Cerebellar nuclear complex (tissue), 1 donor: ENCODE measurements at places on chromosomes 16 and 17.

DNA sequence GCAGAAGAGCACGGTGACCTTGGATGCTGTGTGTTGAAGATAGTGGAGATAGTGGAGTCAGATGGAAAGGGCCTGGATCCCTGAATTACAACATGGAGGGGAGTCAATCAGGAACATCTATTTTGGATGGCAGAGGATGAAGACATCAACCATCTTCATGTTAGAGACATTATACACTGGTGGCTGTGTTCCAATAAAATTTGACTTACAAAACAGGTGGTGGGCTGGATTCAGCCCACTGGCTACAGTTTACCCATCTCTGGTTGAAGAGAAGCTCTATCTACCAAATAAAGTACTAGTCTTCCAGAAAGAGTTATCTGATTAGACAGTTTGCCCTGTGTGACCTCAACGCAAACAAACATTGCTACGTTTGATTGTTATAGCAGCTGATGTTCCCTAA, 247.2 kb downstream of the XYLT1 start:
- DNase-seq = no peak

- DNase-seq = no peak
Measured at GRCh38 chr17:19978209-19978802, 678 bp upstream of the AKAP10 start.

GRCh38 chr17:57859601-57860413, 10.0 kb upstream of the MRPS23 start:
- DNase-seq = no peak

GRCh38 chr16:4011225-4011939, 104.9 kb downstream of the ADCY9 start:
- DNase-seq = no peak

DNA sequence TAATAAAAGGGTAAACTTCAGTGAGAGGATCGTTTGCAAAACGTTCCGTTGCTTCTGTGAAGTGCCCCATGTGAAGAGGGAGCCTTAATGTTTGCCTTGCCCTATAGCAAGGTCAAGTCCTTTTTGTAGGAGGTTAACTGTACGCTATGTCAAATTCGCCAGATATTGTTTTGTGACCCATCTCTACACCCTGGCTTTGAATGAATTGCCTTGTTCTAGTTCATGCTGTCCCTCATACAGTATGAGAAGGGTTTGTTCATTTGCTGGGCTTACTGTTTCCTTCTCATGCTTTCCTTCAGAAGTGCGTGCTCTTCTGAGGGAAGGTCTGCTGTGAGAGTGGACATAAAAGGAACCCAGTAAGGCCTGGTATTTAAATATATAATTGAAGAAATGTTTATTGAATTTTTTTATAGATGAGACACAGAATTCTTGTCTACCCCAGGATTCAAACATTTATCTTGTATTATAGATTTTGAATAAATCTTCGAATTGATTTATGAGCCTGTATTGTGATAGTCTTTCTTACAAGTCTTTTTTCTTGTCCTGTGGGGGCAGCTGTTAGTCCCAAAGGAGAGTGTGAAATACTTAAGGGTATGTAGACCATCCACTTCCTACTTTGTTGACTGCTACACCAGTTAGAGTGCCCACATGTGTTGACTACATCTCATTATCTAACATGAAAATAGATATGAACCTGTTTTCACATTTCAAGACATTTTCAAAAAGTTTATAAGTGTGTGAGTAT, 1.7 kb downstream of the MAP3K3 start:
- no peak for DNase-seq

DNA sequence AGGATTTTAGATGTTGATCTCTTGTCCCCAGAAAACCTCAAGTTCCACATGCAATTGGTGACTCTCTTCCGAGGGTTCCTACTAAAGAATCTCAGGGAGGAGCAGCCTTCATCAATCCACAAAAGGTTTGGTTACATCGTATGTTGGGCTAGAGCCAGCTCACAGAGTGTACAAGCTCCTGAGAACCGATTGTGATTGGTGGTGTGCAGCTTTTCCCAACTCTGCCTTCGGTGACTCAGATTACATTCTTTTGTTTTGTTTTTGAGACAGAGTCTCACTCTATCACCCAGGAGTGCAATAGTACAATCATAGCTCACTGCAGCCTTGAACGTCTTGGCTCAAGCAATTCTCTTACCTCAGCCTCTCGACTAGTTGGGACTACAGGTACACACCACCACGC, 172.4 kb downstream of the PMP22 start:
- no peak for DNase-seq

DNA sequence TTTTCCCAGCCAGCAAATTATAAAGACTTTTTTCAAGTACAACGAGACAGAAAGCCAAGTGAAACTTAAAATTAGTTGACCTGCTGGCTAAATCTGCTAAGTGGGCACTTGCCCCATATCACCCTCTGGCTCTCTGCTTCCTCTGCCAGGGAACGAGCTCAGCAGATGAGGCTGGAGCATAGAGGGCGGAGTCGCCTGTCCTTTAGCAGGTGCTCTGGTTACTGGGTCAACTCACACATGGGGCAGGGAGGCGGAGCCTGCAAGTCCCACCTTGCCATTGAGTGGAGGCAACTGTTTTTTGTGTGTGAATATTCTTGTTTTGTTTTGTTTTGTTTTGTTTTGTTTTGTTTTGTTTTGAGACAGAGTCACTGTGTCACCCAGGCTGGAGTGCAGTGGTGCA, 62.5 kb downstream of the EMP2 start:
- no peak for DNase-seq

- no peak for DNase-seq
Measured at GRCh38 chr16:1946495-1947368, 3.7 kb upstream of the MSRB1 start.

DNA sequence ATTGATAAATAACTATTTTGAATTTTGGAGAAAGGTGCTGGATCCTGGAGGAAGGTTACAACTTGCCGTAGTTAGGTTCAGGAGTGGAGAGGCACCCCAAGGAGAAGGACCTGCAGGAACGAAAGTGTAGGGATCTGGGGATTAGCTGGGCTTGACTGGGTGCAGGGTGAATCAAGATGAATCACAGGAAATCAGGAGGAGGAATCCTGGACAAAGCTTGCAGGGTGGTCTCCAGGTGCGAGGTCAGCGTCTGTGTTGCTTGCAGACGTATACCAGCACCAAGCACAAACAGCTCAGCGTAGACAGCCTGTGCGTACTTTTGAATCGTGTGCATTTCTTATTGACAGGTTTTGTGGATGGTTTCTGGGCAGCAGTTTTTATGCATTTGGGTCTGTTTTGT, 144.3 kb downstream of the MSI2 start:
- DNase-seq = no peak

GRCh38 chr16:67782567-67783352, 23.6 kb downstream of the RANBP10 start:
- no peak for DNase-seq

DNA sequence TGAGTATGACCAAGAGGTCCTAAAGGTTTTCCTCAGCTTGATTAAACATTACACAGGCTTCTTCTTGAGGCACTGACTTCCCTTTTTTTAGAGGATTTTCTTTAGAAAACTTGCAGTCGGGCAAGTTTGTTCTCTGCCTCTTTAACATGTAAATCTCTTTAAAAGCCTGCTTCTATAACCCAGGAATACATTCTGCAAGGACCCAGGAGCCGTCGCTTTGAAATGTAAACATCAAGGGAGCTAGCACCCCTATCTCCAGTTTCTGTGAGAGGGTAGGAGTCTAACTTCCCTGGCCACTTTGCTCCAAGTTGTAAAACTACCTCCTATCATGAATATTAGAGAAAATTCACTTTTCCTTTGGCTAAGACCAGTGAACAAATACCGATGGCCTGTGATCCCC, 201.5 kb upstream of the CPHXL start:
- DNase-seq = no peak

- DNase-seq = no peak
Measured at GRCh38 chr17:77507111-77507885, 366.5 kb downstream of the SEC14L1 start.

DNA sequence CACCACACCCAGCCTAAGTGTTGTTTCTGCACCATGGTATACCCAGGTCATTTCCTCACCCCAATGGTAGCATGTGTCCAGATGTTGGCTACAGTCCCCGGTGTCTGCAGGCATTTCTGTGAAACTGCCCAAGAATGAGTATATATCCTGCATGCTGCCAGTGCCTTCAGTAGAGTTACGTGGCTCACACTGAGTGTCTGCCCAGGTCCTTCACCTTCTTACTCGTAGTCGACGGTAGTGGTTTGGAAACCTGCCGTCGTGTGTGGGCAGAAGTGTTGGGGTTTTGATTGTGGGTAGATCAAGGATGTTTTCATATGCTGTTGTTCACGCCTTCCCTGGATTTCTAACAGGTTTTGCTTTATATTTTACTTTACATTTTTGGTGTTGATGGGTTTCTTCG, 16.8 kb downstream of the TCF25 start:
- DNase-seq = no peak

GRCh38 chr17:2929881-2930533, 133.4 kb downstream of the OR1D5 start:
- DNase-seq = no peak

DNA sequence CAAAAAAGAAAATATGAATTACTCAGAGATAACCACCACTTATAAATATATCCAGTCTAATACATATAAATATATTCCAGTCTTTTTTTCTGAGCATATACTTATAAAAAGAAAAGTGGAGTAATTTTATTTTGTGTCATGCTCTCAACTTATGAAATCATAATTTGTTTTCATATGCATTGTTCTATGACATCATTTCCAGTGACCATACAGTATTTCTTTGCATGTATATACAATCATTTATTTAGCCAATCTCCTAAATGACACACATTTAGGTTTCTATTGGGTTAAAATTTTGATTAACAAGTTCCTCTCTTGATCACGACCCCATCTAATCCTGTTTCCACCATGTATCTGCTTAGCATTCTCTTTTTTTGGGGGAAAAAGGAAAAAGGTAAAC, 16.4 kb upstream of the NDEL1 start:
- no peak for DNase-seq

DNA sequence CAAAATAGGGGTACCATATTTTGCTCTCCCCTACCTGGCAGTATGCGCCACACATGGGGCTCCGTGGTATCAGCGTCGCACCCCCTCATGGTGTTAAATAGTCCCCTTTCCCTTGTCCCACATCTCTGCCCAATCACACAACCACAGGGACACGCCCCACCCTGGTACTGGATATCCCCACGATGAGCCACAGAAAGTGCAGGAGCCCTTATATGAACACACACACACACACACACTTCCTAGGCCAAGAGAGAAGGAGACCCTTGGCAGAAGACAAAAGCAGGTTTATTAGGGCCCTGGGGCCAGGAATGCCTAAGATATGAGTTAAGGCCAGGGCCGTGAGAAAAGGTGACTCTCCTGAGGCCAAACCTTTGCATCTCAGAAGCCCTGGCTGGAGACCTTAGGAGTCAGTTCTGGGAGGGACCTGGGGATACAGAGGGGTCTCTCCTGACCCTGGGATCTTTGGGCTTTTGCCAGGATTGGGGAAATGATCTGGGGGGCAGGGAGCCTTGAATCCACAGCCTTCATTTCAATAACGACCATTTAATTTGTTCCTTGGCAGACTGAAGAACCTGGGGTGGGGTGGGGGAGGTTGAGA, 11.6 kb downstream of the COPZ2 start:
- no peak for DNase-seq

GRCh38 chr17:9818760-9819159, 3.1 kb downstream of the GSG1L2 start:
- no peak for DNase-seq

- DNase-seq = no peak
Measured at GRCh38 chr17:62091804-62092203, 26.7 kb upstream of the MED13 start.

GRCh38 chr17:51487947-51488346, 227.6 kb downstream of the UTP18 start:
- DNase-seq = no peak

DNA sequence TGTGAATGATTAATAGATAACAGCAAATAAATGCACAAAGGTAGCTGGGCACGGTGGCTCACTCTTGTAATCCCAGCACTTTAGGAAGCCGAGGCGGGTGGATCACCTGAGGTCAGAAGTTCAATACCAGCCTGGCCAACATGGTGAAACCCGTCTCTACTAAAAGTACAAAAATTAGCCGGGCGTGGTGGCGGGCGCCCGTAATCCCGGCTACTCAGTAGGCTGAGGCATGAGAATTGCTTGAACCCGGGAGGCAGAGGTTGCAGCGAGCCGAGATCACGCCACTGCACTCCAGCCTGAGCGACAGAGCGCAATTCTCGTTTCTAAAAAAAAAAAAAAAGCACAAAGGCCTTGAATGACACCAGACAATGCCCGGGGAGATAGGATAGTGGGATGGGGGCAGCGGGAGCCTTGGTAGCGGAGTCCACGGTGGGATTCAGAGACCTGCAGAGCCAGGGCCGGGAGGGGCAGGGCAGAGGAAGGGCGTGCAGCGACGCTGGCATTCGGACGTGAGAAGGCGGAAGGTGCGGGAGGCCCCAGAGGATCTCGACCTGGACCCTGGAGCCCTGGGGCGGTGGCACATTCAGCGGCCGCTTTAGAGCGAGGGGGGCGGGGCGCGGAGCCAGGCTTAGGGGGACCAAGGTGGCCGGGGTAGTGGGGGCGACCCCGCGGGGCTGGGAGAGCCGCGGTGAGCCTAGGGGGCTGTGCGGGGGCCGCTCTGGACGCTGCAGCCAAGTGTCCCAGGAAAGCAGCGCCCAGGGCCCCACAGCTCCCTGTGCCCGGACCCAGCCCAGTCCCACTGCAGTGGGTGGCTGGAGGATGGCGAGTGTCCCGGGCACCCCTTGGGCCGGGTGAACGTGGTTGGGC, 999 bp upstream of the FLYWCH2 start:
- DNase-seq = no peak

- no peak for DNase-seq
Measured at GRCh38 chr17:50425682-50426471, at the start of gene ACSF2. Gene ACSF2 (plus strand): TSS chr17:50426218. CDS start chr17:50426262, 44 bp downstream.

DNA sequence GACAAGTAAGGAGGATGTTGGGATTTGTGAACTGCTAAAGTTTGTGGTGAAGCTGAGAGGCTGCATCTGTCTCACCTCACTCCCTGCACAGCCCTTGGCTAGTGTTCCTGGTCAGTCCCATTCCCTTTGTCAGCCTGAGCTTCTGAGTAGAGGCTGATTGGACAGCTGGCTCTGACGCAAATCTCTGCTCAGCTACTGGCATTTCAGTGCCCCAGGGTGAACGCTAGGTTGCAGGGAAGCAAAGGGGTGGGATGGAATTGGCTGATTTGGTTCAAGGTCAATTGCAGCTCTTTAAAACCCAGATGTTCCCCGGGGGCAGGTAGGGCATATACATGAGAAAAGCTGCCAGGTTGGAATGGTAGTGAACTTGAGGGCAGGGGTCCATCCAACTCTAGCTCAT, 23.1 kb upstream of the CNOT1 start:
- DNase-seq = no peak

GRCh38 chr16:28311913-28312312, 19.6 kb downstream of the SBK1 start:
- DNase-seq = no peak
